ENCODE measurements at places on chromosomes 6 and 20.

- DNase-seq: no peak
These were observed 9.1 kb downstream of the SNTA1 start for GRCh38 chr20:33434434-33434833.

DNA sequence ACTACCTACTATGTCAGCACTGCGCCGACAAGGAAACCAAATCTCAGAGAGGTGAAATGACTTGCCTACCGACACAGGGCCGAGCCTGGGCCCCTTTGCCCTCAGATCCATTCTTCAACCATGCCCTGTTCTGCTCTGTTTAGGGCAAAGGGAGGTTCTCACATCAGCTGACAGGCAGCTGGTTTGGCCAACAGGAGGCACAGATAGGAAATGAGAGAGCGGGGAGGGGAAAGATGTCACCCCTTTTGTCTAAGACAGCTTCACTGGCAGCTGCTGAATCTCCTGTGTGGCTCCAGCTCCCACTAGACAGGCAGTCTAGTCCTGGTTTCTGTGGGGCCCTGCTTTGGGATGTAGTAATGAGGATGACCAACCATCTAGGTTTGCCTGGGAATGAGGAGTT is 158.7 kb downstream of the TMEM200A start:
- no peak for DNase-seq

DNA sequence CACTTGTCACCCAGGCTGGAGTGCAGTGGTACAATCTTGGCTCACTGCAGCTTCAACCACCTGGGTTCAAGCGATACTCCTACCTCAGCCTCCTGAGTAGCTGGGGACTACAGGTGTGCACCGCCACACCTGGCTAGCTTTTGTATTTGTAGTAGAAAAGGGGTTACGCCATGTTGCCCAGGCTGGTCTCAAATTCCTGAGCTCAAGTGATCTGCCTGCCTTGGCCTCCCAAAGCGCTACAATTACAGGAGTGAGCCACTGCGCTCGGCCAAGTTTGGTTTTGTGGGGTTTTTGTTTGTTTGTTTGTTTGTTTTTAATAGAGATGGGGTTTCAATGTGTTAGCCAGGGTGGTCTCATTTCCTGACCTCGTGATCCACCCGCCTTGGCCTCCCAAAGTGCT is 12.3 kb downstream of the LOC128125822 start:
- DNase-seq: no peak

GRCh38 chr6:94372229-94372628 is 952.9 kb upstream of the EPHA7 start:
- no peak for DNase-seq

DNA sequence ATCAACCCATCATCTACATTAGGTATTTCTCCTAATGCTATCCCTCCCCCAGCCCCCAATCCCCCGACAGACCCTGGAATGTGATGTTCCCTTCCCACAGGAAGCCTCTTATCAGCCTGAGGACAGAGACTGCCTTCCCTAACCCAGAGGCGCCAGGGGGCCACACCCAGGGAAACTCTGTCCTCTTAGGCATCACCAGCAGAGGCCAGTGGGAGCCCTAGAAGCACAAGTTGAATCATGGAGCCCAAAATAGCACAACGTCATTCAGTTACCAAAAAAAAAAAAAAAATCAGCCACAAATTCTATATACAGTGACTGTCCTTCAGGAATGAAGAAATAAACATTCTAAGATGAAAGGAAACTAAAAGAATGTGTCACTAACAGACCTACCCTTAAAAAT is 625.7 kb downstream of the TFAP2A start:
- DNase-seq: no peak

DNA sequence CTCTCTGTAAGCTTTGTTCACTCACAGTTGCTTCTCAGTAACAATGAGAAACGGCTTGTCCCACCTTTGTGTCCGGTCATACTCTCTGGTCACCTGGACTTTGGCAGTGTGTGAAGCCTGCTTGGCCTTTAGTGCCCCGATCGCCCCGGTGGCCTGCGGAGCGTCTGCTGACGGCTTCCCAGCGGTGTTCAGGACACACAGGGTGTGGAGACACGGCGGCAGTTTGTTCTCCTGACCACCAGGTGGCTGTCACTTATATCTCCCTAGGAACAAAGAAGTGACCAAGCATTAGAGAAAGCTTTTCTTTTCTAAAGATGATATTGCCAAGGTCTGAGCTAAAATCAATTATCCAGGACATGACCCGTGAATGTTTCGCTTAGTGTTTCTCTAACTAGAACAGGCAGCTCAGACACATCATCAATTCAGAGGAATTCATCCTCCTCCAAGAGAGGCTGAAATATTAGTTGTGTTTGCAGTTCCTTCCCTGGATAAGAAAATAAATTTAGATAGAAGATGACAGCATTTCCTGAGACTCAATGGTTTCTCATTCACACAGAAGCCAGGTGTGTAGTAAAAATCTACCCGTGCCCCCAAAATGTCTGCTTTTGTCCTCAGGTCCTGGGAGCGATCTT is 167.4 kb upstream of the THBS2 start:
- DNase-seq: no peak

GRCh38 chr6:18016698-18017097 is 29.3 kb upstream of the KIF13A start:
- DNase-seq: no peak

GRCh38 chr6:113351173-113351834 is 505.8 kb upstream of the MARCKS start:
- DNase-seq: no peak

- DNase-seq: no peak
These were observed 94.0 kb downstream of the PREP start for GRCh38 chr6:105308840-105309239.

DNA sequence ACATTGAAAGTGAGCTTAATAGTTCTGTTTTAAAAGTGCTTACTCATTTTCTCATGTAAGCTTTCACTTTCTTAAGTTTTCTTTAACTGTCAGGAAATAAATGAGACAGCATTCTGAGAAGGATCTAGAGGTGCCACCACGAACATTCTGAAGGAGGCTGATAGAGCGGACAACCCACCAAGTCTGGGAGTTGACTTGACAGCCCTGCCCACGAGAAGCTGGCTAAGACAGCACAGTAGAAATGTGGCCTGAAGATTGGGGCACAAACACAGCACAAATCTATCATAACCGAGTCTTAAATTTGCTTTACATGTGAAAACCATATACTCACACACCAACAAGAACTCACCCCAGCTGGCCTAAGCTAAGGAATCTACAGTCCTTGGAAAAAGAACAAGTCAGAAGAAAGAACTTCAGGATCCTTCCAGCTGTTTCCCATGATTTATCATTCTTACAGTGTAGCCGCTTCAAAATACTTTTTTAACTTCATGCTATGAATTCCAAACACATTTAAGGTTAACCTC is 144.2 kb upstream of the TNFAIP3 start:
- no peak for DNase-seq

DNA sequence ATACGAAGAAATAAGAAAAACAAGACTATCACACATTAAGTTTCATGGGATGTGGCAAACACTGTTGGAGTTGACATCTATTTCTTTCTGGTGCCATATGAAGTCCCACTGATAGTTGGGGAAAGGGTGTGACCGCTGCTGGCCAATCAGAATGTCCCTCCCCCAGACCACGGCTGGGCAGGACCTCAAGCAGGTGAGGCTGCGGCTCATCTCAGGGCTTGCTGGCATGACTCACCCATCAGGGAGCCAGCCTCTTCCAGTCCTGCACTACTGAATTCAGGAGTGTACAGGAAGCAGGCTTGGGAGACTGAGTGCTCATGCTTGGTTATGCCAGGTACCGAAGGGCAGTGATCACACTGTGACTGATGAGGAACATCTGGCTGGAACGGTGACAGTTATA is 18.9 kb downstream of the PREP start:
- no peak for DNase-seq

DNA sequence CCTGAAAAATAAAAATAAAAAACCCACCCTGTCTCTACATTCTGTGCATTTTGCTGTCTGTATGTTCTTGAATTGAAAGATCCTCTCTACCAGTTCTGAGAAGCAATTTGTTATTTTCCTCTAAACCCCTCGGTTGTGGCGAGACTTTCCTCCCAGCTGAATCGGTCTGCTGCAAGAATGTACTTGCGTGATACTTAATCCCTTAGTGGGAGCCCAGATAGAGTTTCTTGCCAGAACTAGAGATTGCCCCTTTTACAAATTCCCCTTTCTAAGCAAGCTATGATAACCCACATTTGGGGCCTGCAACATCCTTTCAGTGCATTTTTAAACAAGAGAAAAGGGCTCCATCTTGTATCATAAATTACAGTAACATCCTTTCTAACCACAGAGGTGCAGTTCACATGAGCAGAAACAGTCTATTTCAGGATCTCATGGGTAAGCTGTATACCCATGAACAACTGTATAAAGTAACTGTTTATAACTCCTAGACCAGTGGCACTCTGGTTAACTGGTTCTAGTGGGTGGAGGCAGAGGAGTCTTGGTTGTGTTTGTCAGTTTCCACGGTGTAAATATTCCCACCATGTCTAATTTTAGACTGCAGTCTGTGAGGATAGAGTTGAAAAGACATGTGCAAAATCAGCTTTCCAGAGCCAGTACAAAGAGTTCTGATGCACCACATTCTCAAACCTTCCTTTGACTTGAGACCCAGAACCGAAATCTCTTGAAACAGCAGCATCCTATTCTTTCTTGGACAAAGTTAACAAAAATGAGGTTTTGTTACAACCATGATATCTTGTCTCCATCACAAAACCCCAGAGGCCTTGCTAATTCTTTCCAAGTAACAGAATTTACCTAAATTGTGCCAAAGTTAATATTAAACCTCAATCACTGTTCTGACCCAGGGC is 113.1 kb upstream of the ZNF217 start:
- no peak for DNase-seq

DNA sequence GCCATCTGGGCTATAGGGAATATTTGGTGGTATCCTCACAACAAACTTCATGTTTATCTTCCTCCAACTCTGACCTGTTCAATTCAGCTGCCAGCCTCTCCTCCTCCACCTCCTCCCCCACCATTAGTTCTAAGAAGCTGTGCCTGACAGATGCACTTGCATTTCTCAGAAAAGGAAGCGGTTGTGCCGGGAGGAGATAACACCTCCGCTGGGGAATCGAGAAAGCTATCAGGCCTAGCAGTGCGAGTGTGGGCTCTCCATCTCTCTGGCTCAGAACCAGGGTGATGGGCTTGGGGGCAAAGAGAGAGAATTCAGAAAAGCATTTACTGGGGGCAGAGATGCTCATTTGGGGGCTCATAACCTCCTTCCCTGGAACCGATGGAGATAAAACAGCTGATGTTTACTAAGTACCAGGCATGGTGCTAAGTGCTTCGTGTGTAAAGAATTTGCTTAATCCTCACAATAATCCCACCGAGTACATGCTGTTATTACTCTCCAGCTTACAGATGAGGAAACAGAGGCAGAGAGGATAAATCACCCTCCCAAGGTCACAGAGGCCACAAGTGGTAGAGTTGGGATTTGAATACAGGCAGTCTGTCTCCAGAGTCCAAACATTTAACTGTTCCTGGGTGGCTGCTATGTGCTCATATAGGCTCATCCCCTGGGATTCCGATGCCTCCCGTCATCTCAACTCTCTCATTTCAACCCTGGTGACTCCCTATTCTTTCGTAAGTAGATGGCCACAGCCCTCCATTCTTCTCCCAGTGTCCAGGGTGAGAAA is 38.3 kb downstream of the COX4I2 start:
- DNase-seq: no peak

GRCh38 chr6:41940759-41941279 is 789 bp downstream of the CCND3 start:
- no peak for DNase-seq

DNA sequence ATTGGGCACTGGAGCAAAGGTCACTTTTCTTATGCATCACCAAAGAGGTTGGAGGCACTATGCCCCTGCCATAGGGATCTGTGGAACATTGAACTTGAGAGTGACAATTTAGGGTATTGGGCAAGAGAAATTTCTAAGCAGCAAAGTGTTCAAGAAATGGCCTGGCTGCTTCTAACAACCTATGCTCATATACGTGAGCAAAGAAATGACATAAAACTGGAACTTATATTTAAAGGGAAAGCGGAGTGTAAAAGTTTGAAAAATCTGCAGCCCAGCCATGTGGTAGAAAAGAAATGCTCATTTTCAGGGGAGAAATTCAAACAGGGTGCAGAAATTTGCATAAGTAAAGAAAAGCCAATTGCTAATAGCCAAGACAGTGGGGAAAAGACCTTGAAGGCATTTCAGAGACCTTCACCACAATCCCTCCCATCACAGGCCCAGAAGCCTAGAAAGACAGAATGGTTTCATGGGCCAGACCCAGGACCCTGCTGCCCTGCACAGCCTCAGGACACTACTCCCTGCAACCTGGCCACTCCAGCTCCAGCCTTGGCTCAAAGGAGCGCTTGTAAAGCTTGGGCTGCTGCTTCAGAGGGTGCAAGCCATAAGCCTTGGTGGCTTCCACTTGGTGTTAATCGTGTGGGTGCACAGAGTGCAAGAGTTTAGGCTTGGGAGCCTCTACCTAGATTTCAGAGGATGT is 24.4 kb downstream of the NCR2 start:
- DNase-seq: no peak

GRCh38 chr6:71239694-71240093 is 48.9 kb upstream of the OGFRL1 start:
- DNase-seq: no peak

- no peak for DNase-seq
These were observed 10.8 kb downstream of the SIM1 start for GRCh38 chr6:100453701-100454521.

- no peak for DNase-seq
These were observed 770.8 kb downstream of the EPHA7 start for GRCh38 chr6:92648364-92649086.

- DNase-seq: no peak
These were observed 20.2 kb upstream of the HLA-DOA start for GRCh38 chr6:33029328-33030184.

DNA sequence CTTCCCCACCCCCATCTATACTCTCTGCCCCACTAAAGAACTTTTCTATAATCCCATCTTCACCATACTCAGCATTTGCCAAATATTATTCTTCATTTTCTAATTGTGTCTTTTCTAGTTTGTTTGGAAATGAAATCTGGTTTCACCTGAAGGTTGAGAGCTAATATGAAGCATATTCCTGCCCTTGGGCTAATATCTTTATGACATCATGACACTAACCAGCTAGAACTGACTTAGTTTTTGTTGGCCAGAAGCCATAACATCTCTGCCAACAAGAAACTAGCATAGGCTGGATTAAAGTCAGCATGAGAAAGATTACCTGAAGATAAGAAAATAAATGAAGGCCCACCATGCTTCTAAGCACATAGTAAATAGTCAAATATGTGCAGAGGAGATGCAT is 16.7 kb downstream of the UNC5CL start:
- DNase-seq: no peak

DNA sequence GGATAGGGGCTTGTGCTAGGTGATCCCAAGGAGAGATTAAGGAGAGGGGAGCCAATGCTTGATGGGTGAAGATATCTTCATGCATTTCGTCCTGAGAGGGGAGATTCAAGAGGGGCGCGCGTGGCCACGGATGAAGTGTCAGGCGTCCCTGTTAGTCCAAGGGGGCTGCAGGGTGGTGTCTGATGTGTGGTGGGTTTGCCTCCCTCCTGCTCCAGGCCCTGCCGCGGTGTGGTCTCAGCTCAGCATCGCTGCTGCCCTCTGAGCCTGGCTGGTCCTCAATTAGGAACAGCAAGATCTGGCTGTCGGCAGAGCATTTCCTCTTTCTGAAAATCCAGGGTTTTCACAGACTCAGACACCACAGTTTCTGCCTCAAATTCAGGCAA is 318.0 kb downstream of the THBS2 start:
- no peak for DNase-seq

GRCh38 chr6:103177791-103178190 is 1681.9 kb downstream of the HACE1 start:
- DNase-seq: no peak

Measured in GM19239 (cell line).